Activated CD4-positive, alpha-beta T cell treated with anti-CD3 and anti-CD28 coated beads, Interleukin-2, amount 50 U/mL, for 1 hour (primary cell): ENCODE measurements at places on chromosomes 1 and 21.

GRCh38 chr21:39663742-39664492 is 51.2 kb downstream of the B3GALT5 start:
- no peak for DNase-seq

GRCh38 chr1:21670956-21671902 is 2.1 kb upstream of the RAP1GAP start:
- DNase-seq, result no peak

DNA sequence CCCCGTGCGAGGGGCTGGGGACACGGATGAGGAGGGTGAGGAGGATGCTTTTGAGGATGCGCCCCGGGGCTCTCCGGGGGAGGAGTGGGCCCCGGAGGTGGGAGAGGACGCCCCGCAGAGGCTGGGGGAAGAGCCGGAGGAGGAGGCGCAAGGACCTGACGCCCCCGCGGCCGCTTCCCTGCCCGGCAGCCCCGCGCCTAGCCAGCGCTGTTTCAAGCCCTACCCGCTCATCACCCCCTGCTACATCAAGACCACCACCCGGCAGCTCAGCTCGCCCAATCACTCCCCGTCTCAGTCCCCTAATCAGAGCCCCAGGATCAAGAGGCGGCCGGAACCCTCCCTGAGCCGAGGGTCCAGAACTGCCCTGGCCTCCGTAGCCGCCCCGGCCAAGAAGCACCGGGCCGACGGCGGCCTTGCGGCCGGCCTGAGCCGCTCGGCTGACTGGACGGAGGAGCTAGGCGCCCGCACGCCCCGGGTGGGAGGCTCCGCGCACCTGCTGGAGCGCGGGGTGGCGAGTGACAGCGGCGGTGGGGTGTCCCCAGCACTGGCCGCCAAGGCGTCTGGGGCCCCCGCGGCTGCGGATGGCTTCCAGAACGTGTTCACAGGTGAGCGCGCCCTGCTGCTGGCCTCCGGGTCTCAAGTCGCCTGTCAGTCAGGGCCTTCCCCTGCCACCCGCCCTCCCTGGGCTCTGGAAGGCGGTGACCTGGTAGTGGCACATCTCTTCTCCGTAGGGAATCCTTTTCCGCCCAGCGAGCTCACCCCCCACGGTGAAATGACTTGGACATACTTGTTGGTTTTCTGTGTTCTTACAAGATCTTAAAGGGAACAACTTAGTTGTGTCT is 1.7 kb downstream of the FMN2 start:
- no peak for DNase-seq

DNA sequence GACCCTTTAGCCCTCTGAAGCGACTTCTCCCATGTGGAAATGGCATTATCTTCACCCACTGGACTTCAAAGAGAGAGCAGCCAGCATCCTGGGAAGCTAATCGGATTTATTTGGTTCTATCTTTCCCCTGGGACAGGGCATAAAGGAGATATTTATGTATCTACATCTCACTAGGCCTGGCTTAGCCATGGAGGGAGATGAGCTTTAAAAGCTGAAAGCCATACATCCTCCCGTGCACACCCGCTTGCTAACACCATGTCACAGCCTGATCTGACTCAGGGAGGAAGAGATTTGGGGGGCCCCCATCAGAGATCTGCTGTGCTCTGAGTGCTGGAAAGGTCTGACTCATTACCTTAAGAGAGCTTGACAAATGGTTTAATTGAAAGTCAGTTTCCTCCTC is 155.9 kb downstream of the PLXNA2 start:
- no peak for DNase-seq

DNA sequence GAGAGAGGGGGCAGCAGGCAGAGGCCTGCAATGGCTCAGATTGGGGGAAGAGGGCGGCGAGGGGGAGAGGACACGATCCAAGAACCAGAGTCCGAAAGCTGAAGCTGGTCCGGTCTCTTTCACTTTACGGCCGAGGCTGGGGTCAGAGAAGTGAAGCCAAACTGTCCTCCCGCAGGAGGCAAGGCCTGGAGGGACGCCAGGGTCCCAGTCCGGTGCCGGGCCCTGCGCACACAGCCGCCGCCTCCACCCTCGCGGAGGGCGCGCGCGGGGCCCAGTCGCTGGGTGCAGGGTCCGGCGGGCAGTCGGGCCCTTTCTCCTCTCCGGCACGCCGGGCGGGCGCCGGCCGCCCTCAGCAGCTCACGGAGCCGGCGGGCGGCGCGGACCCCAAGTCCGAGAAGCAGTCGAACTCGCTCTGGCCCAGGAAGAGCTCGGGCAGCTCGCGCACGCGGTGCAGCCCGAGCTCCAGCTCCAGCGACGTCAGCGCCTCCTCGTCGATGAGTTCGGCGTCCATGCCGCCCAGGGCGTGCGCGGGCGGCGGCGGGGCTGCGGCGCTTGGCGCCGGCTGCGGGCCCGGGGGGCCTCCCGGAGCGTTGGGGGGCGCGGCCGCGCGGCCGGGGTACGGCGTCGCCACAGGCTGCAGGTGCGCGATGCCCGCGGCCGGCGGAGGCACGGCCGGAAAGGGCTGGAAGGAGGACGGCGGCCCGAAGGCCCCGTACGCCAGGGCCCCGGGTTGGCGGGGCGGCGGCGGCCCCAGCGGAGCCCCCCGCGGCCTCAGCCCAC is 749 bp downstream of the CITED4 start:
- DNase-seq, result peak; percentile 32
